ENCODE measurements at places on chromosomes 5 and 9.

GRCh38 chr5:32506799-32507198, 62.3 kb upstream of the ZFR start:
- no peak for DNase-seq

- DNase-seq = no peak
Measured at GRCh38 chr5:127133071-127133470, 59.8 kb upstream of the C5orf63 start.

DNA sequence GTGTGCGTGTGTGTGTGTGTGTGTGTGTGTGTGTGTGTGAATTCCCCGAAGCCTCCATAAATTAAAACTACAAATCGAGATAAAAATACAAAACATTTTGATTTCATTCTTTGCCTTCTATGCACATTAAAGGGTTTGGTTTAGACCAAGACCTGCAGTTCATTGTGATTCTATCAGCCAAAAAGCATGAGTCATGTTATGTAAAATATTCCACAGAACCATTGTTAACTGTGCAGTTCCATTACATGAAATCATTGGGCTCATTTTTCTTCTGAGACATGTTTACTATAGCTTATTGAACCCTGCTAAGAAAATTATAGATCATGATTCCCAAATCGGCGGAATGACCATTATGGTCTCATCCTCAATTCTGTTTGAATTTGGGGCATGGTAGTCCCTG, 11.7 kb downstream of the CAVIN4 start:
- DNase-seq = no peak

GRCh38 chr9:97349400-97349799, 41.9 kb downstream of the CCDC180 start:
- no peak for DNase-seq

GRCh38 chr5:423233-423565, 19.8 kb upstream of the EXOC3 start:
- no peak for DNase-seq

DNA sequence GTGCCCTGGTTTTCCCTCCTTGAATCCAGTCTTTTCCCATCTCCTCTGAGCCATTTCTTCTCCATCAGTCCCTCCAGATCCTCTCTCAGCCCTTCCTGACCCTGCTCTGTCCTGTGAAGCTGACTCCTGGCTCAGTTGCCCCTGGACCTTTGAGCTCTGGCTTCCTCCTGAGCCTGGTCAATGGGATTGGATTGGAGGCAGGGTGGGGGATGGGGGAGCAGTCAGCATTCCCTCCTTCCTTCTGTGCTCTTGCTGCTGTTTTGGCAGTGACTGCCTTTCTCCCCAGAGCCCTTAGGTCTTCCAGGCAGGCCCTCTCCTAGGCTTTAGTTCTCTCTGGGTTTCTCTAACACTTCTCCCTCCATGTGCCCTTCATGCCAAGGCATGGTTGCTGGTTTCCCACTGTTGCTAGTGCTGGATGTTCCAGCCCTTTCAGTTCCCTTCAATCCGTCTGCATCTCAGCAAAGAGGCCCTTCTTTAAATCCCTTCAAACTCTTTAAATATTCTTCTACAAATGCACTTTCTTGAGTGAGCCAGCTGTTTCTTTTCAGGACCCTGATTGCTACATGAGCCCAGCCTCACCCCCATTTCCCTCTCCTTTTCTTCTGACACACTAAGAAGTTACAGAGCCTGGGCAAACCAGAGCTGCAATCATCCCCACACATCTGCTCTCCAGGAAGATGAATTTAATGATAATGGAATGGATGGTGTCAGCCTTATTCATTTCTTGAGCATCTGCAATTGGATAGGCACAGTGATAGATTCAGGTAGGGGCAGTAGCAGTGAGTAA, 2.2 kb downstream of the TNFSF15 start:
- DNase-seq = no peak

DNA sequence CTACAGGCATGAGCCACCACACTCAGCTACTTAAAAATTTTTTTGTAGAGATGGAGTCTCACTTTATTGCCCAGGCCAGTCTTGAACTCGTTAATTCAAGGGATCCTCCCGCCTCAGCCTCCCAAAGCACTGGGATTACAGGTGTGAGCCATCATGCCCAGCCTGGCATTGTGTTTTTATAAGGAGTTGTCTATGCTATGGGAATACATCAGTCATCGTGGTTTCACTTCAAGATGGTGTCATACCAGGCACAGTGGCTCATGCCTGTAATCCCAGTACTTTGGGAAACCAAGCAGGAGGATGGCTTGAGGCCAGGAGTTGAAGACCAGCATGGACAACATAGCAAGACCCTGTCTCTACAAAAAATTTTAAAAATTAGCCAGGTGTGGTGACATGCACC, 49.7 kb downstream of the CYSTM1 start:
- DNase-seq = no peak

Data from GF-D8 (cell line).